Activated CD4-positive, alpha-beta T cell treated with anti-CD3 and anti-CD28 coated beads for 1 hour (primary cell): ENCODE measurements at places on chromosomes 11 and 22.

DNA sequence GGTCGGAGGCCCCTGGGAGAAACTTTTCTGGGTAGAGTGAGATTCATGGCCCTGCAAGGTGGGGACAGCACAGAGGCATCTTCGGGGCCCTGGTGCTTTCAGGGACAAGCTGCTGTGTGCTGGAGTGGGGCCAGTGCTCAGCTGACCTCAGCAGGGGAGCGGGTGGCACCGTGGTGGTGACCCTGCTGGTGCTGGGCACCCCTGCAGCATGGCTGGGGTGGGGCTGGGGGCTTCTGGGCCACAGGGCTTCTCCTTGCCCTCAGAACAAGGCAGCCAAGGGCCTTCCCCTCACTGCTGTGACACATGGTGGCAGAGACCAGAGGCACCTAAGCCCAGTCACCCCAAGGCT, 24.9 kb upstream of the GNB1L start:
- no peak for DNase-seq

DNA sequence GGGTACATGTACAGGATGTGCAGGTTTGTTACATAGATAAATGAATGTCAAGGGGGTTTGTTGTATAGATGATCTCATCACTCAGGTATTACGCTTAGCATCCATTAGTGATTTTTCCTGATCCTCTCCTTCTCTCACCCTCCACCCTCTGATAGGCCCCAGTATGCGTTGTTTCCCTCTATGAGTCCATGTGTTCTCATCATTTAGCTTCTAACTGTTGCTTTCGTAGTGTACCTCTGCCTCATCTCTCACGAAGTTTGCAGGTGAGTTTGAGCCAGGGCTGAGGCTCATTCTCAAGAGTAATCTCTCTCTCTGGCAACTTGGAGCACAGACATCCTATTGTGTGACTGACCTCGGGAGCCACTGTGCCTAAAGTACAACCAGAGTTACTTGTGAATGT, 4.7 kb upstream of the HBE1 start:
- DNase-seq = no peak

DNA sequence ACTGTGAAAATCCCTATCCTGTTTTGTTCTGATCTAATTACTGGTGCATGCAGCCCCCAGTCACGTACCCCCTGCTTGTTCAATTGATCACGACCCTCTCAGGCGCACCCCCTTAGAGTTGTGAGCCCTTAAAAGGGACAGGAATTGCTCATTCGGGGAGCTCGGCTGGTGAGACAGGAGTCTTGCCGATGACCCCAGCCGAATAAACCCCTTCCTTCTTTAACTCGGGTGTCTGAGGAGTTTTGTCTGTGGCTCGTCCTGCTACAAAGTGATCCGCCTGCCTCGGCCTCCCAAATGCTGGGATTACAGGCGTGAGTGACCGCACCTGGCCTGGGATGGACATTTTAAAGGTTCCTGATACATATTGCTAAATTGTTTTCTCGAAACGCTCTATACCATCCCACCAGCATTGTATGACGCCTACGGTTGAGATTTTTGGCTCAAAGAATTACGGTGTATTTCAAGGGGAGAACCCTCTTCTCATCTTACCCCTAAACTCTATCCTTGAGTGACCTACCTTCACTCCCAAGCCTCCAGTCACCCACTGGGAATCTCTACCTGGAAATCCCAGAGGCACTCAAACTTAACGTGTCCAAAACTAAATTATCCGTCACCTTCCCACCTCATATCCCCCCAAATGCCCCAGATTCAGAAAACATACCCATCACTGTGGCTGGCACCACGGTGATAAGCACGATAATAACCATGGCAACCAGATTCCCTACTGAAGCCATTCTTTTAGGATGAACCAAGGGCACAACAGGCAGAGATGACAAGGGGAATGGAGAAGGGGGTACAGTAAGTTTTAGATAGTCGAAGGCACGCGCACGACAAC, 789 bp upstream of the POLA2 start:
- DNase-seq = no peak

GRCh38 chr11:122910775-122911174, 28.2 kb downstream of the JHY start:
- no peak for DNase-seq

DNA sequence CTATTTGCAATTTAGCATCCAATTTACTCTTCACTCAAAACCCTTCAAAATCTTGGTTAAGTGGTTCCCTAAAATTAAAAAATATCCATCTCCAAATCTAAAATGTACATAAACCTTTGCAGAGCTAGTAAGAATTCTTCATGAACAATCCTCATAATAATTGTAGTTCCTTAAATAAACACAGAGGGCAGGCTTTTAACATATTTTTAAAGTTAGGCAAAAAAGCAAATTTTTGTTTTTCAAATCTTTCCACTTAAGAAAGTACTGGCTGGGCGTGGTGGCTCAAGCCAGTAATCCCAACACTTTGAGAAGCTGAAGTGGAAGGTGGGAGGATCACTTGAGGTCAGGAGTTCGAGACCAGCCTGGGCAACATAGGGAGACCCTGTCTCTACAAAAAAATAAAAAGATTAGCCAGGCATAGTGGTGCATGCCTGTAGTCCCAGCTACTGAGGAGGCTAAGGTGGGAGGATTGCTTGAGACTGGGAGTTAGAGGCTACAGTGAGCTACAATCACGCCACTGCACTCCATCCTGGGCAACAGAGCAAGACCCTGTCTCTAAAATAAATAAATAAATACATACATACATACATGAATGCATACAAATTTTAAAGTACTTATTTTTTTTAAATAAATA, 25.1 kb upstream of the PLAAT3 start:
- DNase-seq = no peak

GRCh38 chr11:121274332-121274991, 18.1 kb upstream of the SC5D start:
- no peak for DNase-seq

DNA sequence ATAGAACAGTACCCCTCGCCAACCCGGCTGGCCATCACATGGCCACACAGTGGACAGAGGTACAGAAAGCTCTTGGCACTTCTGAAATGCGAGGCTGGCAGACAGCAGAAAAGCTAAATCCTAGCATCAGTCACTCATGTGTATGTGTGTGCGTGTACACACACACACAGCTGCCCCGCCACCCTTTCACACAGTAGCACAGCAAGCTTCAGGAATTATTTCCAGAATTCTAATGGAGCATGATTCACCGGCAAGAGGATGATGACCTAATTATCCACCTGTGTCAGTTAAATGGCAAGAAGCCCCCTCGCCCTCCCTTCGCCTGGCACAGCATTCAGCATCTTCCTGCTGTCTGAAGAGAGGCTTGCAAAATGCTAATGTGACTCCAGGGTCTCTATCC, 336.0 kb downstream of the SHANK2 start:
- DNase-seq = no peak

- DNase-seq = no peak
These were observed 4.2 kb downstream of the KLHL22 start for GRCh38 chr22:20491346-20491745.

- DNase-seq = no peak
These were observed 119.3 kb downstream of the KCNQ1 start for GRCh38 chr11:2564008-2564530.

DNA sequence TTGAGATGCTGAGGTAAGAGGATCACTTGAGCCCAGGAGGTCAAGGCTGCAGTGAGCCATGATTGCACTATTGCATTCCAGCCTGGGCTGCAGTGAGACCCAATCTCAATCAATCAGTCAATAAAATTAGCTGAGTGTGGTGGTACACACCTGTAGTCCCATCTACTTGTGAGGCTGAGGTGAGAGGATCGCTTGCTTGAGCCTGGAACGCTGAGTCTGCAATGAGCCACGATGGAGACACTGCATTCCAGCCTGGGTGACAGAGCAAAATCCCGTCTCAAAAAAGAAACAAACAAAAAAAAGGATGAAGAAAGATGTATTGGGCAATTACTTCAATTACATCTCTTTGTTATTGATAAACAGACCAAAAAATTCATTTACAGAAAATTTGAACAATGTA, 54.5 kb downstream of the MED15 start:
- no peak for DNase-seq

DNA sequence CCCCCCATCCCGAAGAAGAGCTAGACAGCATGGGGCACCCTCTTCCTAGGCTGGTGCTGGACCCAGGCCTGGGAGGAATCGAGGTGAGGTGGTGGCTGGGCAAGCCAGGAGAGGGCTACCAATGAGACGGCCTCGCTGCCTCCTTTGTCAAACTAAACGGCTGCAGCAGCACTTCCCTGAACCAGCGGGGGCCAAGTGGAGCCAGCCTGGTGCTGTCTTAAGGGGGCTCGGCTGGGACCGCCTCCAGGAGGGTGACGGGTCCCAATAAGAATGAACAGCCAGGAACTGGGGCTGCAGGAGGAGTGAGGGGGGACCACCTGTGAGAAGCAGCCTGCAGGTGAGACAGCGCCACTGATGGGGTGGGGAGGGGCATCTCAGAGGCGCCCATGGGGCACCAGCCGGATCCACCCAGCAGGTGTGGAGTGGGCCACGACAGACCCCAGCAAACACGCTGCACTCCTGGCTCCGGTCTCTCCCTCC, 17.1 kb downstream of the IFT27 start:
- DNase-seq = no peak

DNA sequence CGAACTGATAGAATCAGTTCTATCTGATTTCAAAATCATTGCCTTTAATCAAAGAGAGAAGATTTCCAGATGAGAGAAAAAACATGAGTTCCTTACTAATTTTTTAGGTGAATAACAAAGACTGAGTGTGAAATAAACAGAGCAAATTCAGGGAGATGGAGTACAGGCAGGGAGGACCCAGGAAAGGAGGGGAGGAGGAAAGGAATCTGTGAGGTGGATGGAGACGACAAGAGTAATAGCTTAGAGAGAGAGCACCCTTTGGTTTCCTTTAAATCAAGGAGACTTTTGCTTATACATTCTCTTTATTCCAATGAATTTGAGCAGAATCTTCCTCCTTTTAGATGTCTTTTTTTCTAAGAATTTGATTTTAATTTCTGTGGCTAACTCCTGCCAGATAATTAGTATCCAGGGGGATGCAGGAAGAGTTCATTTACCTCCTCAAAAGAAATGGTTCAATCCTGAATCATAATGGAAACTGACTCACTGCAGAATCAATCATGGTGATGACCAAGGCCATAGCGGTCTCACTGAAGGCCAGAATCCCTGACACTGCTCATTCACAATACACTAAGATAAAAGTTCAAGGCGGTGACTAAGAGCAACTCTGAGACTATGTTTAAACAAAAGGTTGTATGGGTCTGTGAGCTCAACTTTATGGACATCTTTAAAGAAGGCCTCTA, 234.0 kb upstream of the ZC3H12C start:
- no peak for DNase-seq

DNA sequence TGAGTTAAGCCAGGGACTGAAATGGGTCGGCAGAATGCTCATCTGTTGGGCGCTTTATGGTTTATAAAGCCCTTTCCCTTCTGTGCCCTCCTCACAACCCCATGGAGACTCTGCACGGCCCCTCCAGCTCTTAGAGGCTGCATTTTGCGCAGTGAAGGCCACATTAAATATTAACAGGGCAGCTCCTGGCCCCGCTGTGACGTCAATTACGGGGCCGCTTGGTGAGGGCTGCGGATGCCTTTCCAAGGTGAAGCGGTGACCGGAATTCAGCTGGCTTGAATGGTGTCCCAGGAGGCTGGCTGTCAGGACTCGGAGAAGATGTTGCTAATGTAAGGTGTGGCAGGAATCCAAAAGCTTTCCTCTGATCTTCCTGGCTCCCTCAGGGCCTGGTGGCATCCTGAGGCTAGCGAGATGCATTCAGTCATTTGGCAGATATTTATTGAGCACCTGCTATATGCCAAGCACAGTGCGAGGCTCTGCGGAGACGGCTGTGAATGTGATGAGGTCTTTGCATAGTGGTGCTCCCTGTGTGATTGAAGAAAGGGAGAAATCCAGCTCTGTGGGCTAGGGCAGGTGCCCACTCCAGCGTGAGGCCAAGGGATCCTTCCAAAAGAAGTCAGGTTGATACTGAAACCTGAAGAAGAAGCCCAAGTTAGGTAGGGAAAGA, 10.4 kb upstream of the YWHAH start:
- DNase-seq = no peak

GRCh38 chr22:35192129-35192918, 65.0 kb upstream of the HMGXB4 start:
- no peak for DNase-seq

DNA sequence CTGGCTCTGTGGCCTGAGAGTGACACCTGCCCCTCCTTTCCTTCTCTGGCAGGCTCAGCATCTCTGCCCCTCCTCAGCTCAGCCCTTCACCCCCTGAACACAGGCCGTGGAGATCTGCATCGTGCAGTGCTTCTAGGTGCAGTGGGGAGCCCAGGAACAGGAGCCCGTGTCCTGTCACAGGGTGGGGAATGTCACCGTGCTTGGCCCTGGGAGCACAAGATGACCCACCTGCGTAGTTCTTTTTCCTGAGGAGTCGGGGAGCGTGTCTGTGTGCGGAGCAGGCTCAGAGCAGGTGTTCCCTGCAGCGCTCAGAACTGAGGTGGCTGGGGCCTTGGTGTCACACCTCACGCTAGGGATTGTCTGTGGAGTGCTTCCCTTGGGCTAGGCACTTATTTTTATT, 10.6 kb downstream of the TBC1D22A start:
- no peak for DNase-seq

DNA sequence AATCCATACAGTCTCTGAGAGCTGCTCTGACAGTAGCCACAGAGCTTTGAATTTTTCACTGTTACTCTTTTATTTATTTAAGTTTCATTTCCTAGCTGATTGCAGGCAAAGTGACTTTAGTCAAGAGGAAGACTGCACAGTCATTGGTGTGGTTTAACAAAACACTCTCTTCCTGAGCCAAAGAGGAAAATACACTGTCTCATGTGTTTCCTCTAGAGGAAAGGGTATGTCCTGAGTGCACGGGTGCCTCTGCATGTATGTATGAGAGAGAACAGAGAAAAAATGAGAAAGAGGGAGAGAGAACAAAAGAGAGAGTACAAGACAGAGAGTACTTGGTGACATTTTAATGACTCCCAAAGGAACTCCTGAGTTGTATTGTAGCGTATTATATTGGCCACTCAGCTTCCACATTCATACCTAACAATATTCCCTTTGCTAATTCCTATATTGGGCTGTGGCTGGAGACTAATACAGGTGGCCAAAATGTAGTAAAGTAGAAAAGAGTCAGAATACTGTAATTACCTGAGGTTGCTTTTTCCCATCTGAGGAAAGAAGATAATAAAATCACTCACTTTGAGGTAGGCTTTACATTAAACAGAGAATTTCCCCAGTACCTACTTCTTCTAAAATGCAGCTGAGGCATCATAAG, at the start of gene OR4D9:
TSS of gene OR4D9 (plus strand) at position 599 of the 649 bp plus-strand sequence. CDS start 3,374 bp downstream, outside the sequence.
- no peak for DNase-seq

DNA sequence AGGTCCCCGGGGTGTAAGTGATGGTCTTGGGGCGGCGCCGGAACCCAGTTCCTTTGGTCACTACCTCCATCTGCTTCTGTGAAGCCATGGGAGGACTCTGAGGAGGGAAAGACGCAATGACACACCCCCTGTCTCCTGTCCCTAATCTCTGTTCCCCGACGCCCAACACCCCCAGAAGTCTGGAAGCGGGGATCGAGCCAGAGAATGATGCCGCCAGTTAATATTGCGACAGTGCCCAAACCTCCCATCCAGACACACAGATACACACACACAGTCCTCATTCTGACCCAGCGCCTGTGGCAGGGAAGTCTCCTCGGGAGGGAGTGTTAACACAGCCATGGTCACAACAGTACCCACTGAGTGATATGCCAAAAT, 352 bp downstream of the C22orf23 start:
- DNase-seq = no peak

- no peak for DNase-seq
These were observed at the start of gene MMP26 for GRCh38 chr11:4704054-4704789. MMP26 (plus strand) TSS chr11:4704784.

- DNase-seq = no peak
These were observed 537.9 kb upstream of the FAT3 start for GRCh38 chr11:91686700-91687099.

- DNase-seq = no peak
These were observed at the start of gene OR51T1 for GRCh38 chr11:4881860-4882500. OR51T1 (plus strand) TSS chr11:4881900; CDS start chr11:4881900, 0 bp downstream.

GRCh38 chr11:19890308-19890707, 177.7 kb downstream of the NAV2 start:
- DNase-seq = no peak
